ENCODE measurements at places on chromosomes 1 and 21. TPM values are rescaled to one million over a fixed set of nuclear protein-coding genes. Genes with fewer than 3 reads are reported as not detected.

PCP4L1 gene
- total RNA-seq = not detected

OR10T2 gene
- total RNA-seq = not detected

DNASE2B gene
- not detected for total RNA-seq

NMNAT2 gene
- not detected for total RNA-seq

FNDC5 gene
- total RNA-seq = not detected

AMY1C gene
- total RNA-seq = not detected

DNA sequence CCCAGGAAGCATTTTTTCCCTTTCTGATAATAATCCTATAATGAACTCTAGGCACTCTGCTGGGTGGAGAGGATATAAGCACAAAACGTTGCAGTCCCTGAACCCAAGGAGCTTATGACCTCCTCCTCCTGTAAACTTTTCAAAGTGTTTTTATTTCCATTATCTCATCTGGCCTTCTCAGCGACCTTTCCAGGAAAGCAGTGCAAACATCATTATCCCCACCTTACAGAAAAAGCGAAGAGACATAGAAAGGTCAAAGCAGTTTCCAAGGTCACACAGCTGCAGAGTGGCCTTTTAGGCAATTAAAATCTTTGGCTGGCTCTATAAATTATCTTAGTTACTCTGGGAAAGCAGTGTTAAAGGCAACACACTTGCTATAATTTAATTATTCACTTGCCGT, 63.8 kb downstream of the OLFML3 start:
- no peak overlapping the region for H3K27ac ChIP-seq
- no peak for DNase-seq
- peaks cover 4% of the 10 kb centered on the region for H3K27me3 ChIP-seq
- no peaks in the 10 kb centered on the region for H3K4me1 ChIP-seq

- no peak overlapping the region for H3K4me3 ChIP-seq
- H3K4me1 ChIP-seq = no peaks in the 10 kb centered on the region
- H3K36me3 ChIP-seq = no peaks in the 10 kb centered on the region
- DNase-seq = no peak
Measured at GRCh38 chr1:119266858-119267257, 101.7 kb upstream of the HAO2 start.

- no peak overlapping the region for H3K27ac ChIP-seq
- no peaks in the 10 kb centered on the region for H3K27me3 ChIP-seq
- no peak for DNase-seq
- no peaks in the 10 kb centered on the region for H3K36me3 ChIP-seq
- H3K4me3 ChIP-seq = no peak overlapping the region
Measured at GRCh38 chr1:200260597-200261335, 149.1 kb downstream of the ZNF281 start.

GRCh38 chr1:147600119-147601111, 59.1 kb downstream of the BCL9 start:
- H3K4me1 ChIP-seq = peaks cover 20% of the 10 kb centered on the region
- H3K36me3 ChIP-seq = no peaks in the 10 kb centered on the region
- no peak overlapping the region for H3K27ac ChIP-seq
- no peak for DNase-seq
- H3K27me3 ChIP-seq = peaks cover 10% of the 10 kb centered on the region
- peak overlapping the region; percentile 47 for H3K4me3 ChIP-seq

GRCh38 chr1:27057389-27057788, 44.7 kb upstream of the TENT5B start:
- no peaks in the 10 kb centered on the region for H3K27me3 ChIP-seq
- H3K36me3 ChIP-seq = no peaks in the 10 kb centered on the region
- no peaks in the 10 kb centered on the region for H3K4me1 ChIP-seq
- no peak overlapping the region for H3K27ac ChIP-seq
- no peak overlapping the region for H3K4me3 ChIP-seq

GRCh38 chr1:72283307-72284083, 1.2 kb upstream of the NEGR1 start:
- no peaks in the 10 kb centered on the region for H3K36me3 ChIP-seq
- DNase-seq = no peak
- peak overlapping the region; percentile 14 for H3K27ac ChIP-seq
- peak overlapping the region; percentile 91 for H3K4me3 ChIP-seq
- H3K27me3 ChIP-seq = no peaks in the 10 kb centered on the region
- peaks cover 9% of the 10 kb centered on the region for H3K4me1 ChIP-seq

GRCh38 chr1:231334079-231334666, 3.5 kb downstream of the EXOC8 start:
- H3K27ac ChIP-seq = no peak overlapping the region
- H3K4me1 ChIP-seq = peaks cover 28% of the 10 kb centered on the region
- no peak overlapping the region for H3K4me3 ChIP-seq
- DNase-seq = no peak
- no peaks in the 10 kb centered on the region for H3K36me3 ChIP-seq
- no peaks in the 10 kb centered on the region for H3K27me3 ChIP-seq

DNA sequence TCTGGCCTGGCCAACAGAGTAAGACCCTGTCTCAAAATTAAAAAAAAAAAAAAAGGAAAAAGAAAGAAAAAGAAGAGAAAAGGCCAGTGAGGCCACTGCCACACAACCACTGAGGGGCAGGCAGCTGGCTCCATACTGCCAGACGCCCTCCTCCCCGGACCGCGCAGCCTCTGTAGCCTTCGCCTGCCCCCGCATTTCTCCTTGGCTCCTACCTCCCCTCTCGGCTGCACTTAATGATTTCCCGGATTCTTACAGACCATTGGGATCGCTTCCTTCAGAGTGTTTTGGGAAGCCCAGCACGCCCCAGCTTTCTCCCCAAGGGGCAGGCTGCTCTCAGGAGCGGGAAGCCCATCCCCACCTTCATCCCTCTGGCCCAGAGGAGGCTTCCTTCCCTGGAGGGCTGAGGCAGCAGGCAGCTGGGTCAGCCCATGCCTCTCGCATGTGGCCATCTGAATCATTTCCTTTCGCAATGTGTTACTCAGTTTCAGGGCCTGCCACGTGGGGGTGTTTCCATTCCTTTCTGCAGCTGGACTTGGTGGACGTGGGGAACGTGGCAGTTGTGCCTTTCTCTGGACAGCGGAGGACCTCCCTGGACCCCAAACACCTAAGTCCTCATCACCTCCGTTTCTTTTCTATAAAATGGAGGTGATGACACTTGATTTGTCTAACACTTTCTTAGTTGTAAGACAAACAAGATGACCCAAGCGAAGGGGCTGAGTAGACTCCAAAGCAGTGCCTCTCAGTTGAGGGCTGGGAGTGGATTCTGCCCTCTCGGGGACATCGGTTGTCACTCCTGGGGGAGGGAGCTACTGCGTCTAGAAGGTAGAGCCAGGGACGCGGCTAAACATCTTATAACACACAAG, 2.3 kb downstream of the SLC2A5 start:
- DNase-seq = no peak
- H3K27ac ChIP-seq = no peak overlapping the region
- H3K27me3 ChIP-seq = no peaks in the 10 kb centered on the region
- H3K4me3 ChIP-seq = no peak overlapping the region

- no peak for DNase-seq
- H3K27me3 ChIP-seq = no peaks in the 10 kb centered on the region
- H3K36me3 ChIP-seq = no peaks in the 10 kb centered on the region
- H3K27ac ChIP-seq = no peak overlapping the region
Measured at GRCh38 chr1:47849591-47850261, 147.5 kb downstream of the TRABD2B start.

DNA sequence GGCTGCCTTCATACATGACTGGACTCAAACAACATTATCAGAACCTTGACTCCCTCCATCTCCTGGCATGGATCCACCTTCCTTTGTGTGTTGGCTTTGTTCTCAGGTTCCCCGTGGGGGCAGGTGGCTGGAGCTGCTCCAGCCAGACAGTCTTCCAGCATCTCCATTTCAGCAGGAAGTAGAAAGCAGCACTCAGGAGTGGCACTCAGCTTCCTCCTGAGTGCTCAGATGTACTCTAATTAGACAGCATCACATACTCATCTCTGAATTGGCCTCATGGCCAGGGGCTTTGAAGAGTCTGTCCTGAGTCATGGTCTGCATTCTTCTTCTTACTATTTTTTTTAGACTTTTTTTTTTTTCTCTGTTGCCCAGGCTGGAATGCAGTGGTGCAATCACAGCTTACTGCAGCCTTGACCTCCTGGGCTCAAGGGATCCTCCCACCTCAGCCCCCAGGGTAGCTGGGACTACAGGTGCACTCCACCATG, 27.9 kb downstream of the OVAAL start:
- no peaks in the 10 kb centered on the region for H3K4me1 ChIP-seq
- no peak overlapping the region for H3K4me3 ChIP-seq
- H3K27ac ChIP-seq = no peak overlapping the region
- DNase-seq = no peak

DNA sequence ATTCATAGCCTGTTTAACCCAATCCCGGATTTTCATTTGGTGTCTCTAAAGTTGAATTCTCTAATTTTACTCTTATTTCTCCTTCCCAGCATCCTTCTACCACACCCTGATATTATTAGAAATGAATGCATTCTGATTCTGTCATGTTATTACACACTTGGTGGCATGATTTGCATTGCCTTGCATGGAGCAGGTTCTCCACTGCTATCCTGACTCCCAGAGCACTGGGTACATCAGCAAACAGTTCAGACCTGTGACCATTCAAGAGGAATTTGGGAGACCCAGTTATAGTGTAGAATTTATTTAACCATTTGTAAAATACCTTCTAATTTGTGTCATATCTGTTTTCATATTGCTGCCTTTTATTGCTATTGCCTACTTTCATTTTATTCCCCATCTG, 2.6 kb downstream of the LRRC8B start:
- no peak overlapping the region for H3K27ac ChIP-seq
- no peak overlapping the region for H3K4me3 ChIP-seq
- no peak for DNase-seq
- no peaks in the 10 kb centered on the region for H3K27me3 ChIP-seq

GRCh38 chr1:187626056-187626455, 797.3 kb downstream of the PLA2G4A start:
- no peak overlapping the region for H3K27ac ChIP-seq
- no peaks in the 10 kb centered on the region for H3K4me1 ChIP-seq
- H3K4me3 ChIP-seq = no peak overlapping the region
- DNase-seq = no peak

DNA sequence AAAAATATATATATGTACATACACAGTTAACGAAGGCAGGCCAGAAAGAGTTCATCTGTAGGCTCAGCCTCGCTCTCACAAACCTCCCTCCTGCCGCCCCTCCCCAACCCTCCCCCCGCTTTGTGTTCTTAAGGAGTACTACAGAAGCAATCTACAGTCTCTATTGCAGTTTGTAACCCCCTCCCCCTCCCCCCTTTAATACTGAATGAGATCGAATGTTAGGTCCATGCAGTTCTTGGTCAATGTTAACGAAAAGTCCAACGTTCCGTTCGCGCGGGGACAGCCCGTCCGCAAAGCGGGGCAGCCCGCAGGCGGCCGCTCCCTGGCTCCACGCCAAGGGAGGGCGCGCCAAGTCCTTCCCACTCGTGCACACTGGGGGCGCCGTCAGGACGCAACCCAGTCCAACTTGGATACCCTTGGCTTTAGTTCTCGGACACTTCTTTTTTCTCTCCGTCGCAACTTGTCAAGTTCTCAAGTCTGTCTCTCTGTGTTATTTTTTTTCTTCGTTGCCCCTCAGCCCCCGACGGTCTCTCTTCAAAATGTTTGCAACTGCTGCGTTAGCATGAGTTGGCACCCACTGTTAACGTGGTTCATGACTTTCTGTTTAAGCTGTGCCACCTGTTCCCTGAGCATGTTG, 2.2 kb downstream of the JUN start:
- H3K4me3 ChIP-seq = peak overlapping the region; percentile 95
- H3K27me3 ChIP-seq = no peaks in the 10 kb centered on the region
- H3K4me1 ChIP-seq = peaks cover 5% of the 10 kb centered on the region

DNA sequence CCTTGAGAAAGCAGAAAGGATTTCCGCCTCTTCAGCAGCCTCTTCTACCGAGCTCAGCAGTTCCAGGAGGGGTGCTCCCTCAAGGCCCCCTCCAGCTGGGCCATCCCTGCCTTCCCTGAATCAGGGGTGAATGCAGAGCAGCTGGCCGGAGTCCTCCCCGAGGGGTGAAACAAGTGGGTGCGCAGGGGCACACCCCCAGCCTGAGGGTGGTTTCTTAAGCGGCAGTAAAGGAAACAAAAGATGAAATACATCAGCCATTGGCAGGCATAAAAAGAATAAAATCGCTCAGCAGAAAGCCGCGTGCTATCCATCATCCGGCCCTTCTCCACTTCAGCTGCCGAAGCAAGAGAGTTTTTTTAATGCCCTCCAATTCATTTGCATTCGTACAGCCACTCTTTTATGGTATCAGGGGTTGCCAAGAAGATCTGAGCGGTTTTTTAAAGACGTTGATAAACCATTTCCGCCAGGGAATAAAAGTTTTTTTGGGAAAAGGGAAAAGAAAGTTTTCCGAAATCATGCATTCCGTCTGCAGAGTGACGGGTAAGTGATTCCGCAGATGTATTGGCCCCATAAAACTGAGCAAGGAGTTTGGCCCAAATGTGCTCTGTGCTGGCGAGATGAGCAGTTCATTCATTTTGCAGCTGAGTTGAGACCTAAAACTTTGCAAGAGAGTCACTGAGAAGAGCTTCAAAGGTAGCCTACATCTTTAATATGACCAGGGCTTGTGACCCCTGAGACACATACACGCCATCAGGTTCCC, 73.7 kb upstream of the ZC3H12A start:
- DNase-seq = no peak
- no peaks in the 10 kb centered on the region for H3K27me3 ChIP-seq
- H3K4me3 ChIP-seq = no peak overlapping the region
- no peaks in the 10 kb centered on the region for H3K4me1 ChIP-seq

- no peak overlapping the region for H3K27ac ChIP-seq
- H3K4me3 ChIP-seq = no peak overlapping the region
- no peak for DNase-seq
- H3K27me3 ChIP-seq = no peaks in the 10 kb centered on the region
- no peaks in the 10 kb centered on the region for H3K4me1 ChIP-seq
Measured at GRCh38 chr1:50995651-50996050, 25.6 kb downstream of the CDKN2C start.

- no peak overlapping the region for H3K27ac ChIP-seq
- no peak for DNase-seq
- no peaks in the 10 kb centered on the region for H3K4me1 ChIP-seq
- H3K36me3 ChIP-seq = no peaks in the 10 kb centered on the region
- no peak overlapping the region for H3K4me3 ChIP-seq
- no peaks in the 10 kb centered on the region for H3K27me3 ChIP-seq
Measured at GRCh38 chr1:163744301-163744887, 422.6 kb downstream of the NUF2 start.

GRCh38 chr1:2945821-2946231, 75.4 kb upstream of the ACTRT2 start:
- no peaks in the 10 kb centered on the region for H3K27me3 ChIP-seq
- no peaks in the 10 kb centered on the region for H3K36me3 ChIP-seq
- H3K4me1 ChIP-seq = no peaks in the 10 kb centered on the region
- no peak for DNase-seq

GRCh38 chr1:224897529-224898327, 31.7 kb upstream of the DNAH14 start:
- H3K27ac ChIP-seq = no peak overlapping the region
- no peak overlapping the region for H3K4me3 ChIP-seq
- no peak for DNase-seq

- no peak for DNase-seq
- H3K27me3 ChIP-seq = no peaks in the 10 kb centered on the region
- no peak overlapping the region for H3K4me3 ChIP-seq
- H3K4me1 ChIP-seq = no peaks in the 10 kb centered on the region
- H3K36me3 ChIP-seq = no peaks in the 10 kb centered on the region
Measured at GRCh38 chr1:51927029-51927428, 48.5 kb upstream of the NRDC start.

GRCh38 chr1:219463636-219464035, 149.3 kb downstream of the ZC3H11B start:
- DNase-seq = no peak
- H3K36me3 ChIP-seq = no peaks in the 10 kb centered on the region
- H3K27ac ChIP-seq = no peak overlapping the region

- H3K36me3 ChIP-seq = no peaks in the 10 kb centered on the region
- DNase-seq = no peak
- no peak overlapping the region for H3K27ac ChIP-seq
- H3K27me3 ChIP-seq = peaks cover 17% of the 10 kb centered on the region
- H3K4me3 ChIP-seq = no peak overlapping the region
Measured at GRCh38 chr1:231139125-231139649, 22.7 kb upstream of the TRIM67 start.
